Activated naive CD4-positive, alpha-beta T cell treated with anti-CD3 and anti-CD28 coated beads for 36 hours (primary cell): ENCODE measurements at places on chromosomes 3 and 15. TPM values are rescaled to one million over a fixed set of nuclear protein-coding genes. Genes with fewer than 3 reads are reported as not detected.

Gene RASGRF1
- total RNA-seq: not detected

Gene FSD2
- total RNA-seq: not detected

Gene C3orf18
- total RNA-seq: 3.8 TPM

Gene BFSP2
- total RNA-seq: not detected

Gene ABHD14A
- total RNA-seq: 5.7 TPM

Gene KY
- total RNA-seq: not detected

Gene SLC12A1
- not detected for total RNA-seq

Gene ZNF385D
- not detected for total RNA-seq

Gene ZBBX
- total RNA-seq: not detected

Gene CCR8
- total RNA-seq: not detected

Gene NR1I2
- 0.89 TPM for total RNA-seq
